ENCODE measurements at places on chromosomes 2 and 18.

DNA sequence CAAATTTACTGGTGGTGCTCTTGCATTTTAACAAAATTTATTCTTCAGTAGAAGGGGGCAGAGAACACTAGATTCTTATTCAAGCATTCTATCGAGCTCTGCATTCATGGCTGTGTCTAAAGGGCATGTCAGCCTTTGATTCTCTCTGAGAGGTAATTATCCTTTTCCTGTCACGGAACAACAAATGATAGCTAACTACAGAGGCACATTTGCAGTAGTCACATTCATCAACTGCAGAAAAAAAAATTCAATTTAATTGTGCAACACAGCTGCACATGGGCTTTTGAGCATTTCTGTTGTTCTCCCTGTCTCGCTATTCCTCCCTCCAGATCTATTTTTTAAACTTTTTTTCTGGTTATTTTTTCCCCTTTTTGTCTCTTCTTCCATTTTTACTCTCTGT lies 13.0 kb upstream of the DLX1 start:
- DNase-seq: no peak

- no peak for DNase-seq
These were observed 41.6 kb downstream of the LBH start for GRCh38 chr2:30272761-30273573.

- no peak for DNase-seq
These were observed 43.0 kb downstream of the FTCDNL1 start for GRCh38 chr2:199807966-199808365.

GRCh38 chr2:133439565-133439920 lies 128.7 kb downstream of the NCKAP5 start:
- no peak for DNase-seq

DNA sequence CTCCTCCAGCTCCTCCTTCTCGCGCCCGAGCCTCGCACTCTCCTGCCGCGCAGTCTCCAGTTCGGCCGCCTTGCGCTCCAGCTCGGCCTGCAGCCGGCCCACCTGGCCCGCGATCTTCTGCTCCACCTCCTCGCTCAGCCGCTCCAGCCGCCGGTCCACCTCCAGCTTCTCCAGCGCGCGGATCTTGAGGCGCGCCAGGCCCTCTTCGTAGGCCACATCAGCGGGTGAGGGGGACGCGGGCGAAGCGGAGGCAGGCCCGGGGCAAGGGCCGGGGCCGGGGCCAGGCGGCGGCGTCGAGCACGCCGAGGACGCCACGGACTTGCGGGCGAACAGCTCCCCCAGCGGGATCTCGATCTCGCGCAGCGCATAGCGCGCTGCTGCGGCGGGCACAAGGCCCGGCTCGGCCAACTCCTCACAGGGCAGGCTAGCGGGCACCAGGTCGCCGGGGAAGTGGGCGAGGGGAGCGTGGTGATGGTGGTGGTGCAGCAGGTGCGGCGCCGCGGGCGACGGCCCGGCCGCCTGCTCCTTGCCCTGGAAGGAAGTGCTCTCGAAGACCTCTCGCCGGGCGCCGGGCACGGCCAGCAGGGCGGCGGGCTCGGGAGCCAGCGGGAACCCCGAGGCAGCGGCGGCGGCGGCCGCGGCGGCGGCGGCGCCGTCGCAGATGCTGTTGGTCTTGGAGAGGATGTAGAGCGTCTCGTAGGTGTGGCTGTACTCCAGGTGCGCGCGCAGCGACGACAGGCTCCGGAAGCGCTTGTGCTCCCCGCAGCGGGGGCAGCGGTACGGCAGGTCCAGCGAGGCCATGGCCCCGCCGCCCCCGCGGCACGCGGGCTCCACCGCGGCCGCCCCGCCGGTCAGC lies 15.2 kb downstream of the FBXO41 start:
- peak; percentile 90 for DNase-seq

- DNase-seq: peak; percentile 61
These were observed 25.4 kb downstream of the SP100 start for GRCh38 chr2:230441227-230441897.

GRCh38 chr2:108377815-108378630 lies at the start of gene SULT1C4:
Gene SULT1C4, plus strand, starts transcription at chr2:108377954. Its CDS starts 384 bp downstream, at chr2:108378338.
- DNase-seq: no peak

DNA sequence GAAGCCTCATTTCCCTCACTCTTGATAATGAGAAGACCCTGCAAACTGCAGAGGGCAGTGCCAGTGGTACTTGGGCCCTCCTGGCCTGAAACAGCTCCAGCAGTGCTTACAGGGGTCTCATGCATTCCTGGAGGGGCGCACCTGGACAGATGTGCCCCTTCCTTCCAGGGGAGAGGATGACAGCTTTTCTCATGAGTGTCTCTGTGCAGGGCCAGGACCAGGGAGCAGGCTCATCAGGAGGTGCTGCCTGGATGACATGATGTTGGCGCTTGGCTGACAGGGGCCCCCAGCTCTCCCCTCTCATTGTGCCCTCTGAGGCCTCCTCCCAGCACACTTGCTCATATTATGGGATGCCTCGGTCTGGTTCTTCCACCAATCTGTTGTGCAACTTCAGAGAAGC lies 95.1 kb upstream of the MYCN start:
- no peak for DNase-seq

- DNase-seq: no peak
These were observed 92.4 kb downstream of the PLB1 start for GRCh38 chr2:28588292-28588670.

- no peak for DNase-seq
These were observed 40.6 kb downstream of the SDC1 start for GRCh38 chr2:20184067-20184938.

GRCh38 chr2:145169285-145169684 lies 649.4 kb upstream of the ZEB2 start:
- DNase-seq: no peak
